ENCODE measurements at places on chromosomes 4 and X.

DNA sequence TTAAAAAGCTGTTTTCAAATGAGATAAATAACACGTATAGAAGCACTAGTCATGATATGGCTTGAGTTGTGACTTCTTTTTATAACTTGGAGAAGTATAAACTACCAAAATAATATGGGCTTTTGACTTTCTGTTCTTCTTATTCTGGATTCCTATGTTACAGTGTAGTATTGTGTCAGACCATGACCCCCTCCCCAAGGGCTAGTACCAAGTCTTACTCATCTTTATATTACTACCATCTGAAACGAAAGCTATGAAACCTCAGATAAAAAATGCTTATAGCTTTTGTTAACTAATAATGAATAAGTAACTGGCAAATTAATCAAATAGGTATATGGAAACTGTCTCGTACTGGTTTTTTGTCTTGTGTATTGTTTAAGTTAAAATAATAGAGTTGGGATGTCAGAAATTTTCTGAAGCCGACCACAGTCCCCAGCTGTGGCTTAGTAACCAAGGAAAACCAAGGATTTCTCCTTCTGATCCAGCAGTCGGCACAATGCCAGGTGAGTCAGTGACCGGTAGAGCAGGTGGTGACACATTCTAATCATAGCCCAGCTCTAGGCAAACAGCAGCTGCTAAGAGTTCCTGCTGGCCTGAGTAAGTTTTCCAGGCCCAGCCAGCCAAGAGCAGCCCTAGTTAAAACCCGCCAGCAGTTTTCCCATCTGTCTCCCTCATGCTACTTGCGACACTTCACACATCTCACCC lies 163.3 kb upstream of the PRDX4 start:
- DNase-seq = no peak

DNA sequence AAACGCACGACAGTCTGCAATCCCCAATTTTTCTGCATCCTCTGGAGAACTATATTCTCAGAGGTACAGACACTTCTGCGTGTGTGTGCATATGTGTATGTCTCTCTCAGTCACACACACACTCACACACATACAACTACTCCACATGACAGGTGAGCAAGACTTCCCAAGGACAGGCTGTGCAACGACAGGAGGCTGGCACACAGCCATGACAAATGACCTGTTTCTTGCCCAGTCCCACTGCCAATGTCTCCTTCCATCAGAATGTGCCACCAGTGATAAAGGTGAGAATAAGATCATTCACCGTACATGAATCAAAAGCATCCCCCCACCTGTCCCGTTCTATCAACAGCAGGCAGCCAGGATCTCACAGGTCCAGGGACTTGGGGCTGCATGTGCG lies 52.4 kb downstream of the PPP2R2C start:
- no peak for DNase-seq

GRCh38 chr4:70925899-70926635 lies 23.9 kb downstream of the MOB1B start:
- no peak for DNase-seq

DNA sequence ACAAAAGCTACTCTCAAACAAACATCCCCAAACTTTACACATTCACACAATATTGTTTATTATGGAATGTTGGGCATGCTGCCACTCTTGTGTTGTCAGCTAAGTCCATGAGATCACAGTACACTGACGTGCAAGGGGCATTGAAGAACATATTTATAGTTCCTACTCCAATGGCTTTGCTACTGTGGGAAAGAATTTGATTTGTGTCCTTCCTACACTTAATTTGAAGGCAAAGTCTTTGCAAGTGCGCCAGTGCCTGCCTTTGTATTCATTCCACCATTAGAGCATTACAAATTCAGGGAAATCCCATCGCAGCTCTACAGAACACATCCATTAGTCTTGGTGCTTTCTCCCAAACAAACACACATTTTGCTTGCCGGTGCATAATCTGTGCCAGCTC lies 45.4 kb upstream of the FTHL17 start:
- no peak for DNase-seq

GRCh38 chr4:114701491-114701890 lies 102.9 kb downstream of the UGT8 start:
- no peak for DNase-seq

GRCh38 chr4:140149846-140150635 lies 3.9 kb downstream of the MAML3 start:
- peak; percentile 69 for DNase-seq

DNA sequence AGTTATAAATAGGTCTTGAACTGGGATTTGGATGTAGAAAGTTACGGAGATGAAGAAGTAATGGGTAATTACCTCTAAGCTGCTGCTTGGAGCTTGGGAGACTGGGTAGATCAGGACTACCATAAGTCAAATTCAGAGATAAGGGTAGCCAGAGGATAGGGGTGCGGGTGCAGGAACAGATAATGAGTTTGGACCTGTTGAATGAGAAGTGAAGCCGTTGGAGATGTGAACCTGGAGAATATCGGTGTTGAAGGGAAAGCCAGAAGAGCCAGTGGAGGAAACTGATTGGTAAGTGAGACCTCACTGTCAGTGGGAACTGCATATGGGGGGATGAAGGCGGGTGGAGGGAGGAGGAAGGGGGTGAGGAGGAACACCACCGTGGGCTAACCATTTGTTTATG lies 618 bp upstream of the FOXO4 start:
- DNase-seq = no peak

DNA sequence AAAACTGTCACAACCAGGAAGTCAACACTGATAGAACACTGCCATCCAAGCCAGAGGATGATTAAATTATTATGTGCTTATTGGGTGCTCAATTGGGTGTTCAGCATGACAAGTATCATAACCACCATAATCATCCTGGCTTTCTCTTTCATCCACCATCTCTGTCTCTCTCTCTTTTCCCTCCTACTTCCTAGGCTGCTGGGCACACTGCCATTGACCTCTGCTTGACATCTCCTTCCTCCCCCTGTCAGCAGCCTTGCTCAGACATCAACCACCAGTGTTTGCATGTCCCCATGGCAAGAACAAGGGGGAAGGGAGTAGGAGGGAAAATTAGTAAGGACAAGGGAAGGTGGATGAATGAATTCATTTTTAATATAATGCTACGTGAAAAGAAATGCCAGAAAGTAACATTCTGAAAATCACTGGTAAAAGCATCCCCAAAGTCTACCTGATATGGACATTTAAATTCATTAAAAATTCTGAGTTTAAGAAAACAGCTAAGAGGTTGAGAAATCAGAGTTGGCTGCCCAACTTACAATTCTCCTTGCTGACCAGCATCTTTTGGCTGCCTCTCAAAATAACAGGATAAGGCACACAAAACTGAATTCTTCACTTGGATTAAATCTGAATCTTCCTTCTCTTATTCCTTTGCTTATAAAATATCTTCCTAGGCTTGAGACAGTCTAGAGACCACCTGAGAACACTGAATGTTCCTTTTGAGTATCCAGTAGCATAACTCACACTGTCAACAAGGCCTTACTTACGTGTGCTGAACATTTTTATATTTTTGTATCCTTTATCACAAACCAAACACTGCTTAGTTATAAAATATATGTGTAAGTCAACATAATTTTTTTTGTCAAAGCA lies 48.5 kb downstream of the SNCA start:
- no peak for DNase-seq

- DNase-seq = no peak
Observed at GRCh38 chrX:19752043-19752442, 135.4 kb downstream of the SH3KBP1 start.

DNA sequence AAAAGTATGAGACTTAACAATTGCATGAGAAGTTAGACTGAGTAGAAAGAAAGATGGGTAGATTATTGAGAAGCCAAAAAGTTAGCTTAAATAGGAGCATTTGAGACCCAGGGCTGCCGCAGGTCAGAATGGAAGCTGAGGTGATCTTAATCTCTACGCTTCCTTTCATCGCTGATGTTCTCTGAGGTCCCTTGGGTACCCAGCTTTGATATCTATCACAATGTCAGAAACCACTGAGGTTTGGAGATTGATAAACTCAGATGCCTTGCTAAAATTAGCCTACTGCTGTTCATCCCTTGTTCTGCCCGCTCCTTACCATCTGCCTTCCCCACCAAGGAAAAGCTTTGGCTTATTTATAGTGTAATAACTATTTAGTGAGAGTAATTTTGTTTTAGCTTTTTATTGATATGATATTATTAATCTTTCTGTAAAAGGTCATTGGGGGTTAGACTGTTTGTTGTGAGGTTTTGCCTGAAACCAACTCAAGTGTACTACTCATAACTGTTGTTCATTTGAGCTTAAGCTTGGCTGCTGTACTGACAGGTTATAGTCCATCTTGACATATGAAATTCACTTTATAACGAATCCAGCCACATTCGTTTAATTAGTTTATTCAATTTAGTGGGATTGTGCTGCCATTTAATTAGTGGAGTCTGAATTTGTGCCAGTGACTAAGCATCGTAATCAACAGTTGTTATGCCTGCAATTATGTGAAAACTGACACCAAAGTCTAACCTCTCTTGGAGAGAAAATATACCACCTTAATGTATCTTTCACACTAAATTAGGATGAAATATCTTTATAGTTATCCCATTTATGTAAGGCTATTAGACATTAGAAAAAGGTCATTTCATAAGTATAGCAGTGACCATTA lies 15.1 kb downstream of the MCUB start:
- no peak for DNase-seq

DNA sequence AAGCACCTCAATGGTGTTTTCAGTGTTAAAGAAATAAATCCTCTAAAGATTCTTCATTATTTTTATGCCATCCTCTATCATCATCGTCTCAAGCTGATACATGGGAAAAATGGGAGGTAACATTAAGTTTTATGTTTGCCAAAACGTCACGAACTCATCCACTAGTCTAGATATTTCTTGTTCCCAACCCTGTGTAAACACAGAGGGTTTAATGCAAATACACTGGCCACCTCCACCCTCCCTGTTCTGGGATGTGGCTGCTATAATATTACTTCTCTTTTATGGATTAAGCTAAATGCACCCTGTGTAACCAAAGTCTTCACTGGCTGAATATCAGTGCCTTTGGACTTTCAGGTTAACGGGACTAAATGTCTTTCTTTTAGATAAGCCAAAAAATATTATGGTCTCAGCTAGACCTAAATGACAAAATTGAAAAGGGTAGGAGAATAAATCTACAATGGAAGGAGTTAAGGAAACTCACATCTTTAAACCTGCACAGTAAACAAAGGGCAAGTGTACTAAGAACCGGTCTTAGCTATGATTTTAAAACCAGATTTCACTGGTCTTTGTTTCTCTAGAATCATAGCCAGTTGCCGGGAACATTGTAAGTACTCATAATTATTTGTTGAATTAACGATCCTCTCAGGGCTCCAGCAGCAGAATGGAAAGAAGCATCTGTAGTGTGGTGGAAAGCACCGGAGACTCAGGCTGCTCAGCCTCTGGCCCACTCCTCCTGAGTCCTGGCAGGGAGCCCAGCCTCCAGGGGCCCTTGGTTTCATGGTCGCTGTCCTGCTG lies 103.5 kb upstream of the NOCT start:
- DNase-seq = no peak

GRCh38 chr4:7511525-7511924 lies 76.8 kb upstream of the PSAPL1 start:
- DNase-seq = peak; percentile 5

- DNase-seq = no peak
Observed at GRCh38 chr4:161907590-161907955, 256.2 kb downstream of the FSTL5 start.

- no peak for DNase-seq
Observed at GRCh38 chr4:176335421-176335820, 15.7 kb downstream of the SPCS3 start.

- DNase-seq = no peak
Observed at GRCh38 chr4:76782837-76783236, 115.1 kb downstream of the SOWAHB start.

DNA sequence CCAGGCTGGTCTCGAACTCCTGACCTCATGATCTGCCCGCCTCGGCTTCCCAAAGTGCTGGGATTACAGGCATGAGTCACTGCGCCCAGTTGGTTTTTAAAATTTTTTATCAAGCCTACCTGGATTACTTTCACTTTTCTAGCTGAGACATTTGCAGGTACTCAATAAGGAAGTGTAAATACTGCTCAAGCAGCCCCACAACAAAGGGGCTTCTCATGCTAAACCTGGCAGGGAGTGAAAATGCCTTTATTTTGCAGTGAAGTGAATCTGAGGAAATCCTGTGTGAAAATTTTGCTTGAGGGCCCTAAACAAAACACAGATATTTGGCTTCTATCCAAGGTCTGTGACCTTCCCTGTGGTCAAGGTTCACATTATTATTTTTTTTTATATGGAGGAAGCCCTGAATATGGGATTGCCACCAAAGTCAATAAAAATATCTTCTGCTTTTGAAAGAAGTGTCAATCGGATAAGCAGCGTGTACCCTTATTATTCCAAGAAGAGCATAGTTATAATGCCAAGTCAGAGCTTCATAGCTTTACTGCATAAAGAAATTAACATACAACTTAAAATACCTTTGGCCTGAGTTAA lies 481.0 kb downstream of the SH2D1A start:
- no peak for DNase-seq

DNA sequence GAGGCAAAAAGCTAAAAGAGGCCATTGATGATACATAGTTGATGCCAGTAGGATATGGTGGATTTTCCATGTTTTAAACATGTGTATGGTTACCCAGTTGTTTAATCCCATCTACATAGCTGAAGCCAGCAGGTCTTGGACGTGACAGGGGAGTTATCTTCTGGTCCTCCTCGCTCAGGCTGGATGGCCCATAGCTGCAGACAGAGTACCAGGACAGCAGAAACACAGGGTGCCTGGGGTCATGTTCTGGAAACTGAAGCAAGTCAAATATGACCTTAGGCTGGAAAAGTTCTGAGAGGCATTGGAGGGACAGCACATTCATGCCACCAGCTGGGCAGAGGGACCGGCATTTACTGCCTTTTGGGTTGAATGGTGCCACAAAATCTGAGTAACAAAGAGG lies 118.0 kb upstream of the GPC4 start:
- no peak for DNase-seq

DNA sequence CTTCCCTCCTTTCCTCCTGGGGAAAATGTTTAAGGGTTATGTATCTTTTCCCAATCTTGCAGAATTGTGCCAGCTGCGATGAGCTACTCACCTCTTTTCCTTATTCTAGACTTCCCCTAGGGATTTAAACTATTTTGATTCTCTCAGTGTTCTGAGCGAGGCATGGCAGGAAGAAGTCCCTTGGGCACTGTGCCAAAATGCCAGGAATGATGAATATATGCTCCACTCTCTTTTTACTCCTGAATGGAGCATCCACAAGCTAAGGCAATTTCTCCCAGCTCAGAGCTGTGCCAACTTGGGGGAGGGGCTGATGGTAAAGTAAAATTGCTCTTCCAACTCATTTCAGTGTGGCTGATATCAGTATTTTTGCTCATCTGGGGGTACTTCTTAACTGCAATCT lies 4.0 kb upstream of the C4orf17 start:
- no peak for DNase-seq

DNA sequence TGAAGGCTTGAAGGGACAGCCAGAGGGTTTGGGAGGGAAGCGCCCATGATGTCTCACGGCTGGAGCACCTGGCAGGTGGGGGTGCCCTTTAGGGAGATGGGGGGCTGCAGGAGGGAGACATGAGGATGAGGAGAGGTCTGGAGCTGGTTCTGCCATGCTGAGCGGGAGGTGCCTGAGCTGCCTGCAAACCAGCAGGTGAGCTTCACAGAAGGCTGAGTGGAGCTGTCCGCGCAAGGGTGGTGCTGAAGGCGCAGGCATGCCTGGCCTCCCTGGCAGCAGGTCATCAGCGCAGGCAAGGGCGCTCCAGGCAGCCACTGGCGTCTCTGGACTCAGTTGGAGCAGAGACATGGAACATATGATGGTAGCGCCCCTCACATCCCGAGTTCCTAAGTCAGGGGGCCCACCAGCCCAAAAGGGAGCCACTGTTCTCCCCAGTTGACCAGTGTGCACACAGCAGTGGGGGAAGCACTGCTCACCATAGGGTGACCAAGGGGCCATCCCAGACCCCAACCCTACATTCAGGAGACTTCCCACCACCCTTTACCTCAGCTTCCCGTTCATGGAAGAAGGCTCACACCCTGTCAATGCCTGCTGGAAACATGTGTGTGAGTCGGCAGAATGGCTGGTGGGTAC lies 25.8 kb downstream of the ADRA2C start:
- DNase-seq = peak; percentile 25
